GM23338 (cell line): ENCODE measurements at places on chromosomes 12 and 14. TPM values are rescaled to one million over a fixed set of nuclear protein-coding genes. Genes with fewer than 3 reads are reported as not detected.
A peak's percentile ranks its signal among the peaks of the same experiment; 100 is the strongest.

GRCh38 chr12:107616941-107617340 is 68.7 kb upstream of the PWP1 start:
- no peak for DNase-seq
- 0 out of 2 replicates have a peak, but pooled peaks cover 3% of the 10 kb centered on the region for H3K4me1 ChIP-seq
- H3K4me3 ChIP-seq: no peak overlapping the region
- H3K36me3 ChIP-seq: no peaks in the 10 kb centered on the region

GRCh38 chr12:13179211-13180074 is 17.1 kb upstream of the EMP1 start:
- H3K27ac ChIP-seq: peak overlapping the region; percentile 70
- H3K27me3 ChIP-seq: no peaks in the 10 kb centered on the region
- no peaks in the 10 kb centered on the region for H3K36me3 ChIP-seq

NUAK1 gene
- total RNA-seq: 15.4 and 16.9 TPM in 2 replicates

PLXNC1 gene
- 2.4 and 6.5 TPM in 2 replicates for total RNA-seq

MANSC4 gene
- not detected in 2 replicates for total RNA-seq

CNTN1 gene
- total RNA-seq: 26.5 and 27.0 TPM in 2 replicates

LPAR5 gene
- total RNA-seq: 0.38 and 0.89 TPM in 2 replicates
